Fibroblast of skin of abdomen (primary cell): ENCODE measurements at places on chromosomes 3 and 15.

DNA sequence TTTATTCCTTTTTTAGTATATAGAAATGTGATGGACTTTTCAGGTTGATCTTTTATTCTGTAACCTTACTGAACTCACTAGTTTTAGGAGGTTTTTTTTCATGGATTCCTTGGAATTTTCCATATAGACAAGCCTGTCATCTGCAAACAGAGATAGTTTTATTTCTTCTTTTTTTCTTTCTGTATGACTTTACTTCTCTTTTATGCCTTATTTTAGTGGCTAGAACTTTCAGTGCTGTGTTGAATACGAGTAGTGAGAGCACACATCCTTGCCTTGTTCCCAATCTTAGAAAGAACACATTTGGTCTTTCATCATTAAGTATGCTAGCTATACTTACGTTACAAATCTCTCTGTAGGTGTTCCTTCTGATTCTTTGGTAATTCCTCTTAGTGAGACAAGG lies 336.5 kb downstream of the PTPRG start:
- no peak for DNase-seq

GRCh38 chr15:42152921-42153698 lies 3.3 kb downstream of the PLA2G4F start:
- no peak for DNase-seq

DNA sequence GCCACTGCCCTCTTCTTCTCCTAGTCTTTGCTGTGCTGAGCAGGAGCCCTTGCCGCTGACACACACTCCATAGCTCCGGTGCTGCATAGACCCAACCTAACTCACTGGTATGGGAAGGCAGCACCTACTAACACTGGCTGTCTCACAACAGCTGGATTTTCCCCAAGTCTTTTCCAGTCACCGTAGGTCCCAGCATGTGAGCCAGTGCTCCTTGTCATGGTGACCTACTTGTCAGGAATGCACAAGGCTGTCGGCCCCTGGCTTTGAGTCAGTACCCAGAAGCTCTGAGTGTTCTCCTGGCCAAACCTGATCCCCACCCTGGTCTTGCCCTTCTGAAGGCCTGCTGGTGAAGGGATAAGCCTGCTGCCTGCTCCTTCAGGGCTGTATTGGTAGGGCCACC lies 25.7 kb downstream of the AMOTL2 start:
- DNase-seq, result no peak

- DNase-seq, result peak; percentile 55
Measured at GRCh38 chr15:39161096-39161495, 419.8 kb upstream of the THBS1 start.

- no peak for DNase-seq
Measured at GRCh38 chr3:14397531-14397930, 4.9 kb upstream of the SLC6A6 start.

- no peak for DNase-seq
Measured at GRCh38 chr3:46676601-46677410, 16.7 kb downstream of the ALS2CL start.

GRCh38 chr15:89912674-89913396 lies at the start of gene ARPIN:
TSS of gene ARPIN (minus strand) at chr15:89912952. CDS start at chr15:89912835, 117 bp downstream.
- peak; percentile 57 for DNase-seq

GRCh38 chr3:26624209-26624765 lies 1.7 kb downstream of the LRRC3B start:
- no peak for DNase-seq

DNA sequence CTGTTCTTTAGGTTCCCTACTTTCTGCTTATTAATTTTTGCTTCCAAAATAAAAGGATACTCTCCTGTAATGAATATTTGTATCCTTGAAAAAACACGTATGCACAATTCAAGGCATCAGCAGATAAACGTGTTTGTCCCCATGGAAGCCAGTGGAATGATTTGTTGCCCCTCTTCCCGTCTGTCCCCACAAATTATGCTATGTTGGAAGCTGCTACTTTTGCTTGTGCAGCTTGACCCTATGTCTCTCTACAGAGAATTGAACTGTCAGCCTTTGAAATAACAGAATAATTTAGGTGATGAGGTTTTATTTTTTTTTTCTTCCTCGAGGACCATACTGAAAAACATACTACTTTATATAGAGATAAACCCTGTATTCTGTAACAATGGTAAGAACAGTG lies 401.5 kb upstream of the GOLIM4 start:
- no peak for DNase-seq

GRCh38 chr15:70584838-70585706 lies 178.3 kb downstream of the UACA start:
- DNase-seq, result peak; percentile 33

GRCh38 chr3:146705225-146705624 lies 100.1 kb upstream of the PLSCR5 start:
- DNase-seq, result no peak

DNA sequence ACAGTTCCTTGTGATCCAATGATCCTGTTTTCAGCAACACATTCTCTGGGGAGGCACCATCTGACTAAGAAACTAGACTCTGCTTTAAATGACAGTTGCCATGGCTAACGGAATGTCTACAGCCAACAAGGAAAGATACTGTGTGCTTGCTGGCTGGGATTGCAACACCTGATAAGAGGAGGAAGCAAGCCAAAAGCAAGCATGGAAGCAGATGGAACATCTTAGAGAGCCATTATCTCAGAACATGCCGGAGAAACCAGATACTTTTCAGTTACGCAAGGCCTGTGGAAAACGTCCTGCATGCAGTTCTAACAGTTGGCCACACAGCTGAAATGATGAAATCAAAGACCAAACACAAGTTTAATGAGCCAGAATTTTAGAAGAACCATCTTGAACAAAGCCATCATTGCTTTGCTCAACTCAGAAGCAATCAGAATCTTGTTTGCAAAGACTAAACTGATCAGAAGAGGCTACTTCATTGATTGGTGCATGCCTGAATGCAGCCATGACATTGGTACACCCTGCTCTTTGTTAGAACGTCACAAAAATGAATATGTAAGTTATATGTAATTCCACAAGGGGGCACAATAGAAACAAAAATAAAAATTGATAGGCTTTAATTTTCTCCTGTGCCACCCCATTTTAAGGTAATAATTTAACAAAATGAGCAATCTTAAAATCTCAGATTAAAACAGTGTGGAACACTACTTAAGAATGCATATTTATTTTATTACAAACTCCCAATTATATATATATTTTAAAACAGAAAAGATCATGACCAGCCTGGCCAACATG lies 50.8 kb downstream of the GXYLT2 start:
- DNase-seq, result peak; percentile 94

DNA sequence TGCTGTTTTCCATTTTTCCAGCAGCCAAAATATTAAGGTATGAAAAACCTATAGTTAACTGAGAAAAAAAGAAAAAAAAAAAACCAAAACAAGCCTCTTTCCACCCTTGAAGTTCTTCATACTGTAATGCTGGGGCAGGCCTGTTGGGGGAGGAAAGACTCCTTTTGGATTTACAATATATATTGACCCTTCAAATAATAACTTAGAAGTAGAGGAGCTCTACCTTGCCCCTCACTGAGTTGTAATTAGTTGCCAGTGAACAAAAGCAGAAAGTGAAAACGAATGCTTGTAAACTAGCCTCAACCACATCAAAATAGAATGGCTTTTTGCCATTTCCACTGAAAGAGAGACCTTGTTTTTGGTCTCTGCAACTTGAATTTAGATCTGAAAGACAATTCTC lies 326.6 kb downstream of the NR2F2 start:
- no peak for DNase-seq

GRCh38 chr3:19467761-19468160 lies 319.5 kb downstream of the KCNH8 start:
- no peak for DNase-seq

- peak; percentile 49 for DNase-seq
Measured at GRCh38 chr3:101381809-101382208, 61.4 kb upstream of the IMPG2 start.

GRCh38 chr3:177224414-177224813 lies 27.1 kb upstream of the TBL1XR1 start:
- no peak for DNase-seq
